ENCODE measurements at places on chromosomes 1 and 21.

DNA sequence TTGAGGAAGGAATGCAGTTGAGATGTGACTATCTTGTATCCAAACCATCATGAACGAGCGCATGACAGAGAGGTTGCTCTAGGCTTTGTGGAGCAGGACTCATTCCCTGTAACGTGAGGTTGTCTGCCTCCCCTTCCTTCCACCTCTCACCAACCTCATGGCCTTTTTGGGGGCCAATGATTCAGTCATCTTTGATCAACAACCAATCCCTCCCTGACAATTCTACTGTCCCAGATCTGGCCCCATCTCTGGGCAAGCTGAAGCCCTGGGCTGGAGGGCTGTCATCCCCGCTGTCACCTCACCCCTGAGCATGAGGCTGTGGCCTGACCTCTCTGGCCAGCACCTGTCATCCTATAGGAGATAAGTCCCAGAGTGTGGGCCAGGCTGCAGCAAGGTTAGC, 19.7 kb downstream of the MTARC1 start:
- no peak for DNase-seq

GRCh38 chr1:193486671-193487229, 300.3 kb upstream of the B3GALT2 start:
- DNase-seq = no peak

DNA sequence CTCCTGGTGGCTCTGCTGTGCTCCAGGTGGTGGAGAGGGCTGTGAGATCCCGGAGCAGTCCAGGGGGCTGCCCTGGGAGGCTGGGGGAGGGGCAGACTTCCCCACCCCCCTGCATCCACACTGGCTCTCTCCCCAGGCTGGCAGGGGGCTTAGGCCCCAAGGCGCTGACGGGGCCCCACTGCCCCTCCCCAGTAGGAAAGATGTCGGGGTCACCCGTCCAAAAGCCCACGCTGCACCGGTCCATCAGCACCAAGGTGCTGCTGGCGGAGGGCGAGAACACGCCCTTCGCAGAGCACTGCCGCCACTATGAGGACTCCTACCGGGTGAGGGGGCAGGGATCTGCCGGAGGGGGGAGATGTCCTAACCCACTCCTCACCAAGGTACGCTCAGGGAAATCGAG, 5.8 kb downstream of the RNF207 start:
- no peak for DNase-seq

DNA sequence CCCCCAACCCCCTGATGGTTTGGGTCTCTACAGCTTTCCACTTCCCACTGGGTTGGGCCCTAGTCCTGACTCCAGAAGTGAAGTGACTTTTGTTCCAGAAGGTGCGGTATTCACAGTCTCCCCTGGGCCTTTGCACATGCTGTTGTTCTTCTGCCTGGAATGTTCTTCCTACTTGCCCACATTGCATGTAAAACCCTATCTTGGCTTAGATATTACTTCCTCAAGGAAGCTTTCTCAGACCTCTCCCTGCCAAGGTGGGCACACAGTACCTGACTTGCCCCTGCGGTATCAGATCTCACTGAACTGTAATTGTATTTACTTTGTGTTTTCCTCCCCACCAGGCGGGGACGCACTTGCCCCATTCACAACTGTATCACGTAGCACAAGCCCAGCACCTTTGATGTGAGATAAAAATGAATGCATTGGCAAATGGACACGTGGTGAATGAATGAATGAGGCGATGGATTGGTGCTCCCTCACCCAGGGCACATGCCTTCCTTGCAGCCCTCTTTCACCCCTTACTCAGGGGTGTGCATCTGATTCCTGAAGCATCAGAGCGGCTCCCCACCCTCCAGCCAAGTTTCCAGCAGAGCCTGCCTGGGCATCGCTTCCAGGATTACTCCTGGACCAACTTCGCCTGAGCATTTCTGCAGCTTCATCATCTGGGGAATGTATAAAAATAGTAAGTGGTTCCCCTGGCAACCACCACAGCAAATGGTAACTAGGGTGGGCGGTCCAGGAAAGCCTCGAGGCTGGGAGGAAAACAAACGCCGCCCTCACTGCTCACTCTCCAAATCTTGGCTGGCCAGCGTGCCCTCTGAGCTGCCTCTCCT, 19.8 kb downstream of the NENF start:
- no peak for DNase-seq

- no peak for DNase-seq
These were observed 818 bp downstream of the FHL3 start for GRCh38 chr1:38004284-38005108.

GRCh38 chr1:52668711-52669110, 29.4 kb downstream of the COA7 start:
- no peak for DNase-seq

- DNase-seq = no peak
These were observed 15.8 kb downstream of the ODF2L start for GRCh38 chr1:86380257-86380861.

GRCh38 chr21:38699048-38699447, 106.7 kb upstream of the ETS2 start:
- no peak for DNase-seq

- no peak for DNase-seq
These were observed 3.8 kb upstream of the CA6 start for GRCh38 chr1:8941906-8942305.

DNA sequence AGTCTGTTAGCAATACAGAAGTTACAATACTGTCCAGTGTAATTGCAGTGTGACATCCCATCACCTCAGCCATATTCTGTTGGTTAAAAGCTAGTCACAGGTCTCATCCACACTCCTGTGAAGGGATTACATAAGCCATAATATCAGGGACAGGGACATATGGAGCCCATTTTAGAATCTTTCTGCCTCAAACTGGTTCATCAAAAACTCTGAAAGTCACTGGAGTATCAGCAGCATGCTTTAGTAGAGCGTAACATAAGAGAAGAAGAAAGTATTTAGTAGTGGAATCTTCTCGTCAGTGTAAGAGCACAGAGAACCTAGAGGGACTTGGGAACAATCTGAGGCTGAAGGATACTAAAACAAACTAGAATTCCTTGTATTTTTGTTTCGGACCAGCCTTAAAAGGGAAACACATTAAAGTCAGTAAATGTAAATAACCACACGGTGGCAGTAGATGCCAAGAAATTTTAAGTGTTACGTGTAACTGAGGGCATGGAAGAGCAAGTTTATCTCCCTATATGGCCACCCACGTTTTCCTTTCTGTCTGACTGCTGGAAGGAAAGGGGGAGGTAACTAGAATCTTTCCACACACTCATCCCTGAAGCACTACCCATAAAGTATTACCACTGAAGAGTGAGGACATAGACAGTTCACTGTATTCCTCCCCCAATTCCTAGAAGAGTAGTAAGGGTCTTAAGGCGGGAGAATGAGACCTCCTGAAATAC, 41.6 kb upstream of the AGL start:
- no peak for DNase-seq

DNA sequence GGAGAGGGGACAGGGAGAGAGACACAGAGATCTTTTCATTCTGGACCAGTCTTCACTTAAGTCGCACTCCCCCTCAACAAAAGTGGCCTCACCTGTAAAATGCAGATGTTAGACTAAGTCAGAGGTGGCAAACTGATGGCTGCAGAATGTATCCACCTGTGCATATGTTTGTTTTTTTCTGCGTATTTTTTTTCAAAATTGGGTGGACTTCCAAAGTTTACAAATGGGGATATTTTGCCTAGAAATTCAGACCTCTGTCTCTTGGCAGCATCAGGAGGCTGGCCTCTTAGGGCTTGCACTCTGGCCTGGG, 525.0 kb downstream of the MATN1 start:
- DNase-seq = no peak

DNA sequence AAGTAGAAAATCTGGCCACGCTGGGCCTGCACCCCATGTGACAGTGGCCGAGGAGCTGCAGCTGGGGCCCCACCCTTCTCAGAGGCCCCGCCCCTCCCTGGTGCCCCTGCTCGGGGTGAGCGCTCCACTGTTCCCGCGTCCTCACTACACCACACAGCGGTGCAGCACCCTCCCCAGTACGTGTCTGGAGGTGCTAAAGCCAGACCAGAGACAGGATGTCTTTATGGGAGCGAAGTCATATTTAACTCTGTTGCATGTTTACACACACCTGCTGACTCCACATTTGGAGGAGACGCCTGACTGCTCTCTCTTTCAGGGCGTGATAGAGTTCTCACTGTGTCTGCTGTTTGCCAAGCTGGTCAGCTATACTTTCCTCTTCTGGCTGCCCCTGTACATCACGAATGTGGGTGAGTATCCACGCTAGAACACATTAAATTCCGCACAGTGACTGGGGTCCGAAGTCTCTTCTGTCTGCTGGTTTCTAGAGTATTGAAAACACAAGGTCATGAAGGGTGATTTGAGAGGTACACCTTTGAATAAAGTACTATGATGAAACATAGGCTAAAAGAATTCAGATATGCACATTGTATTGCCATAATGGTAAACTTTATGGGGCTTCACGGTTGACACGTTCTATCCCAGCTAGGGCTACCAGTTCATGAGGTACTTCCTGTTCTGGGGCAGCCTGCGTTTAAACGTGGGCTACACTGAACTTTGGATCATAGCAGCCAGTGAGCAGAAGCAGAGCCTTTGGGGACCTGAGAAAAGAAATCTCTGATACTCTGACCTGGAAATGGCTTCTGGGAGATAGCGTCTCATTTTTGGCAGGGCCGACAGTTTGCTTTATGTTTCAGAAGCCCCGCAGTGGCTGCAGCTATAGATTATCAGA, 48.4 kb downstream of the SLC37A1 start:
- DNase-seq = no peak

- DNase-seq = no peak
These were observed 21.9 kb upstream of the LSM10 start for GRCh38 chr1:36419569-36419968.

GRCh38 chr1:43550598-43551246, 20.0 kb downstream of the PTPRF start:
- DNase-seq = no peak

DNA sequence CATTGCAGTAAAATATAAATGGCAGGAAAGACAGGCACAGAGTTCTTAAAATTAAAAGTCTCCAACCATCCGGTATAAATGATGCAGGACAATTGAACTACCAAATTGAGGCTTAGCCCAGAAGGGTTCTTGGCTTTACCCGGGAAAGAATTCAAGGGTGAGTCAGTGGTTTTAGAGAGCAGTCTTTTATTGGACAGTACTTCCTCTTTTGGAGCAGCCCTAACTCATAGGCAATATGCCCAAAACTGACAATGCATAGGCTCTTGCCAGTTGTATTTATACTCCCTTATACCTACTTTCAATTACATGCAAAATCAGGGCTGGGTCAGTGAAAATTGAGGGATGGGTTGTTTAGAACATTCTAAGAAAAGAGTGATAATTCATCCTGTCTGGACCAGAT, 1628.9 kb upstream of the PRMT6 start:
- DNase-seq = no peak

GRCh38 chr1:156012051-156012817, 8.5 kb downstream of the SSR2 start:
- DNase-seq = no peak

DNA sequence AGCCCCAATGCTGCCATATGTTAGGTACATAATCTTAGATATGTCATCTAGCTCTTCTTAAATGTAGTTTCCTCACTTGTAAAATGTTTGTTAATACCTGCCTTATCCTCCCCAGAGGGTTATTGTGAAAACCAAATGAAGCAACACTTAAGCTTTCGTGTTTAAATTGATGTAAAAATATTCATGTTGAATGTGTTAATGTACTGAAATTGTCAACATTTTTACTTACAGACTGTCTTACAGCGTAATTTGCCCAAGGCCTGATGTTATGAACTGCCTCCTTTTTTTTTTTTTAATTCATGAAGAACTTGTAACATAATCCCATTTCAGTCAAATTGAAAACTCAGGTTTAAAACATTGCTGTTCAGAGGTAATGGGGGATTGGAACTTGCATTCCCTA, 25.6 kb upstream of the ENAH start:
- DNase-seq = no peak

DNA sequence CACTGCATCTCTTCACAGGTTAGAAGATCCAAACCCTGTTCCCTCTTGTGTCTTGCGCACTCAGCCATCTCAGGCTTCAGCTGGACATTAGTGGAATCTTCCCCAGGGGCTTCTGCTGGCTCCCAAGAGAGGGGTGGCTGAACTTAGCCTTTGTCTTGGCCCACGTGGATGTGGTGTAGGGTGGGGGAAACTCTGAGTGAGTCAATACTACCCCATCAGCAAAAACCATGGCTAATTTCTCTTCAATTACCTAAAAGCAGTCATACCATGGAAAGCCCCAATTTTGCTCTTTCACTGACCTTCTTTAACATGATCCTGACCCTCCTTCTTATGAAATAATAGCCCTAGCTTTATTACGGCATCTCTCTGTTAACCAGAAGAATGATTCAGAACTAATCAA, 72.5 kb upstream of the RAB3GAP2 start:
- DNase-seq = no peak

- no peak for DNase-seq
These were observed 39.2 kb upstream of the LRRC8D start for GRCh38 chr1:89781494-89782126.

DNA sequence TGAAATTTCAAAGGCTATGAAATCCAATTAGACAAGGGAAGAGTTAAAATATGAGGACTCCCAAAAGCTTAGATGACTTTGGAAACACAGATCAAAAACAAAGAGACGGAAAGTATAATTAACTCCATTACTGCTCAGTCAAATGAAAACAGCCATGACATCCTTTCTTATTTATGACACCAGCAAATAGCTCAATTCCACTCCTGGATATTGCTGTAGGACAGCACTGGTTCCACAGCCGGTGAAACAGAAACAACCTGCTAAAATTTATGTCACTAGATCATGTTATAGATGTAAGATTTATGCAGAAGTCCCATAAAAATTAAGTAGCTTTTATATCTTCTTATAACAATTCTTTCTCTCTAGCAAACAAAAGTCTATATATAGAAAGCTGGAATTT, 65.6 kb upstream of the RRP15 start:
- no peak for DNase-seq

GRCh38 chr1:72010094-72010431, 272.3 kb downstream of the NEGR1 start:
- DNase-seq = no peak

DNA sequence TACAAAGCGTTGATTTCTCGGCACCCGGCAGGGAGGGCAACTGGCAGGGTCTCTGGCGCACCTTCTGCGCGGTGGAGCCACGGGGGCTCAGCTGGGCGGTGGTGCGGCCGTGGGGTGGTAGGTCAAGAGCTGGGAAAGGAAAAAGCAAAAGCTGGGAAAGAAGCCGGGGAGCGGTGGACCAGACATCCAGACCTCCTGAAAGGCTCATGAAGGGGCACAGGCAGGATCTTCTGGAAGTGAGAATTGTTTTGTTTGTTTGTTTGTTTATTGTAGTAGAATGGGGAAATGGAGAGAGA, 7.2 kb upstream of the RNU1-1 start:
- no peak for DNase-seq

- DNase-seq = no peak
These were observed 4.9 kb upstream of the BEST4 start for GRCh38 chr1:44792736-44793502.
